Kidney (tissue), 22 donors: ENCODE measurements at places on chromosomes 2 and 18.

DNA sequence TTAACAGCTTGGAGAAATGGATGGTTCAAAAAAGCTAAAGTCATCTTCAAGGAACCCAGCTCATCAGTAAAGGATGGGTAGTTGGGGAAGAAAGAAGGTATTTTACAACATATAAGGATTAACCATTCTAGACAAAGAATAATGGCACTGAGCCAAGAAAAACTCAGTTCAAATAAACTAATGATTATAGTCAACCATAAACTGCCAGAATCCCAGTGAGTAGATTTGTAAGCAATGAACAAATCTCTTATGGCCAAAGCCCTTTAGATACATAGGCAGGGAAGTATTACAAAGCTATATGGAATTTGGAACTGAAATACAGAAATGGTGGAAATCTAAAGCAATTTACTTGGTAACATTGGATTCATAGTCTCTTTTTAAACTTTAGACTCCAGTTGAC, 92.4 kb upstream of the ZFP36L2 start:
- no peak for DNase-seq

DNA sequence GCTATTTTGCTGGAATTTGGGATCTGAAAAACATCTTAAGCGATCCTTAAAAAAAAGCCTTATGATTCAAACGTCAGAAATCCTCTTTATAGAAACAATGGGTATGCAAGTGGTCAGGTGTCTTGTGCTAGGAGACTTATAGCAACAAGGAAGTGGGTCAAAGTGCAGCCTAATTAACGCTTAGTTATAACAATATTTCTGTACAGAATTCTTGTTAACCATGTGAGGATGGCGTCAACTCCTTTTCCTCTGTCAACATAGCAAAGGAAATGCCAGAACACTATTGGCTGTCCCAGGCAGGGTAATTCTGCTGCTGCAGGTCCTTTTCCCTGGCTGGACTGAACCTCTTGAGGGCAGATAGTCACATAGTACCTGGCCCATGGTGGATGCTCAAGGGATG, 189.4 kb downstream of the MSH2 start:
- DNase-seq, result no peak

GRCh38 chr2:150459281-150459680, 28.2 kb downstream of the RND3 start:
- DNase-seq, result no peak

DNA sequence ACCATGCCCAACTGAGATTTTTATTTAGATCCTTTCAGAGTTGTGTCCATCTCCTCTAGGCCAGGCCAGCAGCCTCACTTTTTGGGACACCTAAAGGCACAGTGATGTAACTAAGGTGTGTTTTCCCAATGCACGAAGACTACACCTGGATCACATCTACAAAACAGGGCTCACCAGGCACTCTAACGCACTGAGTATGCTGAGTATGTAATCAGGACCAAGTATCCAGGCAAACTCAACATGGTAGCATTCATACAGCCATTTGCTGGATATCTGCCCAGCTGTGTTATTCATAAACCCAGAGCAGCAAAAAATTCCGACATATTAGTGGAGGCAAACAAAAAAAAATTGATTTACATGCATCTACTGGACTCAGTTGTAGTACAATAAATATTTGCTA, 33.8 kb downstream of the LPIN2 start:
- no peak for DNase-seq

DNA sequence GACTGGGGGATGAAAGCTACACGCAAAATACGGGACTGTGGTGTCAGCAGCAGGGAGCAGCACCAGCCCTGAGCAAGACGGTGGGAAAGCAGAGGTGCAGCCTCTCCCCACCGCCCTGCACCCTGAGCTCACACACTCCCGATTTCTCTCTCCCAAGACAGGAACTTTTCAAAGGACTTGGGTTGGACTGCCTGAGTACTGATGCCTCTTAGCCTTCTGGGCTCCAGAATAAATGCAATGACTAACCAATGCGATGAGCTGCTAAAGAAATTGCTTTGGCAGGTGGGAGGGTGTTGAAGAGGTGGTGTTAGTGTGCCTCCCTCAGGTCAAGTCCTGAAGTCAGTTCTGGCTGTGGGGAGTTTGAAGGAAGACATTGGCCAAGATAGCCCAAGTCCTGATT, 9.6 kb downstream of the TRIM54 start:
- no peak for DNase-seq

DNA sequence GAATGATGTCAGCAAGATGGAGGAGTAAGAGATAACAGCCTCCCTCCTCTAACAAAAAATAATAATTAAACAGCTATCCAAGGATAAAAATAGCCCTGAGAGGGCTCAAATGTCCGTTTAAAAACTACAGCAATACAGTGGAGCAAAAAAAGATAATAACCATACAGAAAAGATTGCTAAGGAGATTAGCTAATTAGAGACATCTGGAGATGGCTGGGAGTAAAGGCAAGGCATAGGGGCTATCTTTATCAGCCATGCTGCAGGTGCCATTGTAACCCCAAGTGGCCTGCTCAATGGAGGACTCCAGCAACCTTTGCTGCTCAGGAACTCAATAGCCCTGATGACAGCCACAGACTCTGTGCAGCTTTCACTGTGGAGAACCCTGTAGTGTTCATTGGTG, 42.7 kb downstream of the MDH1 start:
- no peak for DNase-seq

GRCh38 chr18:66317243-66318090, 286.4 kb downstream of the CDH19 start:
- DNase-seq, result peak; percentile 7

GRCh38 chr2:150274108-150274507, 213.4 kb downstream of the RND3 start:
- DNase-seq, result no peak
